ENCODE measurements at places on chromosomes 12 and 14.

DNA sequence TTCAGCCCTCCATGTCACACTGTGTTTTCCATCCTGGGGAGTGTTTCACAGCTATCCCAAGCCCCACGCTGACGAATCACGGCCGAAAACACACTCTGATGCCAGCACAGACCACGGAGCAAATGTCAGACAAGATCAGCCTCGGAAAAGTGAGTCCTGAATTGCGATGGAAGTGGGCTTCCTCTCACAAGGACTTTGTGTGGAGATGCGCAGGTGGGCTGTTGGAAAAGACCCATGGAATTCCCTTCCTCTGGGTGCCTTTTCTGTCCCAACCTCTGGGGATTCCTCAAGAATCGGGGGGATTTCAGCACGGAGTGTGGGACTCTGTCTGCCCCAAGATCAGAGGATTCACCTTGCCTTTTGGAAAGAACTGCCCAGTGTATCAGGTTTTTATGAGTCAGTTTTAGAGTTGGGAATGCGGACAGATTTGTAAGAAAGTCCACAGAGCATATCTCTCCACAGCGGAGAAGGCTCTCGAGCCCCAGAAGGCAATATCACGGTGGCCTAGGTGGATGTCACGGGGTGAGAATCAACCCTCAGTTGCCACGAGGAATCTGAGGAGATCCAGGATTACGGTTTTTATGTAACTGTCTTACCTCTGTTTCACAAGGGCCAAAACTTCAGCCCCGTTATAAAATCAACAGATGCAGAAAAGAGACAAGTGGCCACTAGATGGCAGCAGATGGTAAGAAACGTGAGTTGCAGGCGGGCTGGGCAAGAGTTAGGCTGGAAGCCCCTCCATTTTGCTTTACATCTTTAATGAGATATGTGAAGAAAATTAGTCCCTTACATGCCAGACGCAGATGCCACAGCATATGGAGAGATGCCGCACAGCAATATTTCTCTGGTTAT, 201.9 kb downstream of the DAD1 start:
- DNase-seq, result peak; percentile 50

GRCh38 chr12:11798856-11799501, 149.5 kb downstream of the ETV6 start:
- no peak for DNase-seq

GRCh38 chr12:1878695-1879094, 39.8 kb downstream of the CACNA2D4 start:
- DNase-seq, result no peak

- peak; percentile 95 for DNase-seq
Observed at GRCh38 chr12:120116792-120117651, 469 bp upstream of the RAB35 start.

DNA sequence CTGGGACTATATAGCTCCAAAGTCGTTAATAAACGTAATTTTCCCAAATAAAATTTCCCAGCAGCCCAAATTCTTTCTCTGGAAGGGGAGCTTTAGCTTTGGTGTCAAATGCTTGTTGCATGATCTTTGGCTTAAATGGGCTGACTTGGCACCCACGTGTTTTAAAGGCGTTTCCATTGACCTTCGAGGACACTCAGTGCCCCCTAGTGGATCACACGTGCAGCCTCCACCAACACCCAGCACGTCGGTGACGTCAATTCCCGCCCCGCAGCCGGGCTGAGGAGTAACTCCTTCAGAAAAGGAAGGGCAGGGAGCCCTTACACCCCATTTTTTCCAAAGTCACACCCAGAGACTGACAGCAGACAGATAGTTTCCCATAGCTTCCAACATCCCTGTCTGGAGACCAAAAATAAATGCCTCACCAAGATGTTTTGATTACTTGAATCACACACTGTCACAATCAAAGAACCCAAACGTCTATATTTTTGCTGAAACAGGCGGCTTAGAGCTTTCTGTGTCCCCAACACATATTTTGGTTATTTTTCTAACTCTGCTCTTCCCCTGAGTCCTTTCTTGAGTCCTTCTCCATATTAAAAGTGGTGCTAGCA, 707.9 kb downstream of the AACS start:
- DNase-seq, result no peak

DNA sequence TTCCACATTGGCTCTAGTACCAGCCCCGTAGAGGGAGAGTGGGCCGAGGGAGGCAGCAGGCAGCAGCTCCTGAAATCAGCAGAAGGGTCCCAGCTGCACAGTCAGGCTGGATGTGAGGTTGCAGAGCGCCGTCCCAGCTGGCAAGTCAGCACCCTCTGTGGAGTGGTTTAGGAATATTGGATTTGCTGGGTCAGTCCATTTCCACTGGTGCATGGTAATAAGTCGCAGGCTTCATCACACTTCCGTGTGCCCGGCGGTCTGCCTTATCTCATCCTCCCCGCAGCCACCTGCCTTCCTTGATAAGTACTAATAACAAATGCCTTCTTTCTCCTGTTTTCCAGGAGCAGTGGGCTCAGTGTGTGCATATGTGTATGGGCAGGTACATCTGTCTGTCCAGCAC, 112.9 kb downstream of the TSPAN9 start:
- no peak for DNase-seq

DNA sequence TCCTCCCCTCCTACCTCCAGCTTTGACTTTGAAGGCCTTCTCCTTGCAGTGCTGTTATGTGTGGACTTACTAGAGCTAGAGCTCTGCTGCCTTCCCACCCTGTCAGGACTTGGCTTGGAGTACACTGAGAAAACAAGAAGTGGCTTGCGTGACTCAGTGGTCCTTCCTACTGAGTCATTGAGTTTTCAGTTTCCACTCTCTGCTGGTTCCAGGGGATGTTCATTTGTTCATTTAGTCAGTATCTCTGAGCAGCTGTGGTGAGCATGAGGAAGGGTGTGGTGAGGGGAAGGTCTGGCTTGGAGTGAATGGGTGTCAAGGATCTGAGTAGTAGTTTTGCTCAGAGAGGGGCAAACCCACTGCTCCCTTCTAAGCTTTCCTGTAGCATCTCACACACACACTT, 17.2 kb upstream of the ELK3 start:
- DNase-seq, result no peak

- peak; percentile 36 for DNase-seq
Observed at GRCh38 chr14:100622708-100623485, 35.7 kb upstream of the BEGAIN start.

DNA sequence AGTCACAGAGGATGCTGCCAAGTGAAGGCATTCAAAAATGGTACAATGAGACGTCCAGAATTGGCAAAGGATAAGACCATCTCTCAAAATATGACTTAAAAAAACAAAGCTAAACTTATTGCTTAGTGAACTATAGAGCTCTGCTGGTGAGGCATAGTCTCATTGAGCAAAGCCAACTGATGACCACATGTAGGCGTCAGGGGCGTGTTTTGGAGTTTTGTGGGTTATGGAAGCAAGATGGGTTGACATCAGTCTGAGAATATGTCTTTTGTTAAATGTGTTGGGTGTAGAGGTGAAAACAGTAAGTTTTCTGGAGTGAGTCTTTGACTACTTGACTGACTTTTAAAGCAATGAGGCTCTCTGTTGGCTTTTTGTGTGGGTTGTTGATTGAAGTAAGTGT, 47.2 kb downstream of the ATL1 start:
- no peak for DNase-seq

DNA sequence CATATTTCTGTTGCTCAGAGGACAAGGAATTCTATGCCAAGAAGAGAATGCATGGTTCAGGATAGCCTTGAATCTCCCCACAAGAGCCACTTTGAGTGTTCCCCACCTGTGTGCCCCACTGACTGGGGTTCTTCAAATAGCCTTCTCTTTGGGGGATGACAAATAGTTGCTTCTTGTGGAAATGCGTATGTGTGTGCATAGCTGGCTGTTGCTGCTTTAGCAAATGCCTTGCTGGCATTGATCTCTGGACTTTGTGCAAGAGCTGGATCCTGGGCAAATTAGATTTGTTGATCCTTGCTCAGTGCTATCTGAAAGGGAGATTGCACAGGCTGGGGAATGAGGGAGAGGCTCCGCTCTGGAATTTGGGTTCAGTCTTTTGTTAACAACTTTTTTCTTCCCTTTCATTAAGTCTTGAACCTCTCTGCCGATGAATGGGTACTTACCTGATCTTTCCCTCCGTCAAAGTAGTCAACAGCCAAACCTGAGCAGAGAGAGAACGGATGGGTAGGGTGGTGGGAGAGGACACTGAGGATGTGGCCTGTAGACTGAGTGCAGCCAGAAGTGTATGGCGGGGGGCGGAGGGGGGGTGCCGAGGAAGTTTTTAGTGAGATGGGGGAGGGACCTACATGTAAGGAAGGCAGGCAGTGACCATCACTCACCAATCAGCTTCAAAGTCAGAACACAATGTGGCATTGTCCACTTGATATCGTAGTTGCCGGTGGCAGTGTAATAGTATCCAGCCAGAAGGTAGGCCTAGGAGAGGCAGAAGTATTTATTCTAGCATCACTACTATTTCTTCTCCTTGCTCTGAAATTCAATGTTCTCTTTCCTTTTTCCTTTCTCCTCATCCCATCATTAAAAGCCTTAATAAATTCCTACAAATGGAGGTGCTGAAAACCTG, 10.7 kb downstream of the EMG1 start:
- DNase-seq, result no peak

DNA sequence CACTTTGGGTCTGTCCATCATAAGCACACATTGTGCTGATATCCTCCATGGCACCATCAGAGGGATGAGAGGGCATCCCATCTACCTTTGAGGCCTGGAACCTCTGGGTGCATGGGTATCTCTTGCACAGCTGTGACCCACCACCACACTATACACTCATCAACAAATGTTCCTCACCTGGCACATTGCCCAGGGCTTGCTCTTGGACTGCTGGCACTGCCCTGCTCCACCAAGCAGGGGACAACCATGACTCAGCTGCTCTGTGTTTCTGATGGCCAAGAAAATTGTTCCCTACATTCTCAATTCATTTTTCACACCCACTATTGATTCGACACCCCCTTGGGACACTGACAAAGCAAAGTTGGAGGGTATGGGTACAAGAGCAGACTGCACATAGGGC, 155.5 kb downstream of the PTPRO start:
- no peak for DNase-seq

DNA sequence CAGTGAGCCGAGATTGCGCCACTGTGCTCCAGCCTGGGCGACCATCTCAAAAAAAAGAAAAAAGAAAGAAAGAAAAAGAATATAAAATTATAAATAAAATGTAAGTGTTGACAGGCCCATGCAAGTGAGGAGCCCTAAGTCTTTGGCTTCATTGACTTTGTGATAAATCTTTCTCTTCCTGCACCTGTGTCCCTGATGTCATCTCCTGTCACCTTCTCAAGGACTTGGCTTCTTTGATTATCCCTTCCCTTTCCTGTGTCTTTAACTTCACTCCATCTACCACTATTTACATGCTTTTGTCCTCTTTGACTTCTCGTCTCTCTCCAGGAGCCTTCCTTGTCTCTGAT, 33.6 kb upstream of the WNK1 start:
- no peak for DNase-seq

- no peak for DNase-seq
Observed at GRCh38 chr14:75344411-75344810, 65.8 kb downstream of the FOS start.

DNA sequence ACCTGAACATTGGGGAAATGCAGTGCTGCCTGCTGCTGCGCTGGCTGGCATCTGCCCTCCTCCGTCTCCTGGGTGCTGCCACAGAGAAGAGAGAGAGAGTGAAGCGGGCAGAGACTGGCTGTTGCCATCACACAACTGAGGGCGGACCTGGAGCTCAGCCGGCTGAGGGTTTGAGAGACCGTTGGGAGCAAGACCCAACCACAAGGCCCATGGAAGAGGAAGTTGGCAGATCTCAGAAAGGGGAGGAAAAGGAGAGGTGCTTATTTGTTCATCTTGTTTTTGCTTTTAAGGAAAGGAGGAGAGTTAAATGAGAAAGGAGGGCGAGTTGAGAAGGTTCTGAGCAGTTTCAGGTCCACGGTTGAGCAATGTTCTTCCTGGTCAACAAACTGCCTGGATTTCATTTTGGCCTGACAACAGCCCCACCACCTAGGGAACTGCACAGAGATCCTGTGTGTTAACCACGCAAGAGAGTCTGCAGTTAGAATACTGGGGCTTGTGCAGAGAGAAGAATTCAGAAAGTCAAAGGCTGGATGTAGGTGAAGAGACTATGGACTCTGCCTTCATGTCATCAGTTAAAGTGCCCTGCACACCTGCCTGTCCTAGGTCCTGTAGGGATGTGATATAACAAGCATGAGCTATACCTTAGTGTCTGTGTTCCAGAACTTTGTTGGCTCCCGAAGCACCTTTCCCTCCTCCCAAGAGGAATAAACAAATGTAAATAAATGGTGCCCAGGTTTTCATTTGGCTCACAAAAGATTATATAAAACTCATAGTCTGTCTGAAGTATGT, 124.6 kb downstream of the ETV6 start:
- peak; percentile 65 for DNase-seq

GRCh38 chr14:74950795-74951442, 4.5 kb downstream of the PGF start:
- no peak for DNase-seq

GRCh38 chr12:26434299-26435068, 239.1 kb downstream of the SSPN start:
- DNase-seq, result no peak

- DNase-seq, result no peak
Observed at GRCh38 chr12:70077441-70077840, 165.8 kb upstream of the CNOT2 start.

DNA sequence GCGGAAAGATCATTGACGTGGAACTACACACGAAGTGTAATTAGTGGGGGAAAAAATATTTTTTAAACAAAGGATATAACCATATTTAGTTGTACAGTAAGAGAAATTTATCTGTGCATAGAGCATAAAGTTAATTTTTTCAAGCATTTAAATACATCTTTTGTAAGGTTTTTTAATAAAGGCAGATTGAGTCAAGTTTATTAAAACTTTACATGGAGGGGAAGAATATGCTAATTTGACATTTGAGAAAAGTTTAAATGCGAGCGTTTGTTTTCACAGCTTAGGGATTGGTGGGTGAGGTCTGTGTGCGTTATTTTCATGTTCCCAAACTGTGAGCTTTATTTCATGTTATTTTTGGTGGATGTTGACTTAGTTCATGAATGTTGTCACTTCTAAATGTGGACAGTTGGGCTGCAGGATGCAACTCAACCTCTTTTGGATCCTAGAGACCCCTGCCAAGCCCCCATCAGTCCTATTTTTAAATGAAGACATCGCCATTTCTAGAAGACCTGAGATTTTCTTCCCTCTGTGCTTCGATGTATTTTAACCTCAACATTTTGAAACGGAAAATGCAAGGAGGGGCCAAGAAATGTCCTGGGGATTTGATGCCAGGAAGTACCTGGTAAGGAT, 32.3 kb downstream of the BRI3BP start:
- DNase-seq, result no peak

DNA sequence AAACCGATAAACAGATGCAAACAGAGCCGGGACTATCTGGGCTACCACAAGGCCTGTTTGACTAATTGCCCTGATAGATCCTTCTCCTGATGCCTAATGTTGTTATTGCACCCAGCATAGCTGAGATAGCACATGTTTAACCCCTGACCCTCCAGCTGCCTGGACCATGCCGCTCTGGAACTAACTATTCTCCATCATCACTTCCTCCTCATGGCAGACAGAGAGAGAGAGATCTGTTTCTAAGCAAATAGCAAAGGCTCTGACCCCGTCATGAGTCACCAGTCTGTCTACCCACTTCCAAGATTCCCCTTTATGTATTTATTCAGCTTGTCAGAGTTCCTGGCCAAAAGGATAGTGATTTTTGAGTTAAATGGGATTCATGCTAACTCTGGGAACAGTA, 58.2 kb upstream of the FLRT2 start:
- no peak for DNase-seq

- DNase-seq, result no peak
Observed at GRCh38 chr14:92942576-92942975, 19.6 kb downstream of the CHGA start.
